Omental fat pad (tissue), 4 donors: ENCODE measurements at places on chromosomes 5 and 9.

DNA sequence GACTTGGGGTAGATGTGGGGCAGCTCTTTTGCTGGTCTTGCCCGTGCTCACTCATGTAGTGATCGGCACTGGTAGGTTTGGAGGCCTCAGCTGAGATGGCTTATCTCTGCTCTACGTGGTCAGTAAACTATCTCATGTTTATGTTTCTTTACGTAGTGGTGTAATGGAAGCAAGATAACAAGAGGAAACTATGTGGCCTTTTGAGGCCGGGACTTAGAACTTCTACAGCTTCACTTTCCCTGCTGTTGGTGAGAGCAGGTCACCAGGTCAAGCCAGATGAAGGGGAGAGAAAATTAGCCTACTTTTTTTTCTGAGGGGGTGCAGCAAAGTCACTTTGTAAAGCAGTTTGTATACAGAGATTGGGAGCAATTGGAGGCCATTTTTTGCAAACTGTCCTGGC, 8.5 kb downstream of the FOCAD start:
- no peak for DNase-seq

DNA sequence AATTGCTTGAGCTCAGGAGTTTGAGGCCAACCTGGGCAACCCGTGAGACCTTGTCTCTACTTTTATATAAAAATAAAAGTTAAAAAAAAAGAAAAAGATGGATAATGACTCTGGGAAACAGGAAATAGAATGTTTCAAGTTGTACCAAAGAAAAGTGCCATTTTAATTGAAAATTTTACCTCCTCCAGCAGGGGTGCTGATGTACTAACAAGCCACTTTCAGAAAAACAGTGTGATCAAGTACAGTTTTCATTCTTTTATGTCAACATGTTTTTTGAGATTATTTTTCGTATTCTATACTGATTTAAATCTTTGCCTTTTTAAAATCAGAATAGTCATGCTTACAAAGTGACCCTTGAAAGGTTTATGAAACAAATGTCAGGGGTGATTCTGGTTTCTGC, 30.8 kb downstream of the F2R start:
- DNase-seq, result no peak

GRCh38 chr5:151700296-151700695, 13.6 kb upstream of the SPARC start:
- DNase-seq, result no peak

- DNase-seq, result no peak
Measured at GRCh38 chr9:110028271-110028670, 179.7 kb downstream of the C9orf152 start.

DNA sequence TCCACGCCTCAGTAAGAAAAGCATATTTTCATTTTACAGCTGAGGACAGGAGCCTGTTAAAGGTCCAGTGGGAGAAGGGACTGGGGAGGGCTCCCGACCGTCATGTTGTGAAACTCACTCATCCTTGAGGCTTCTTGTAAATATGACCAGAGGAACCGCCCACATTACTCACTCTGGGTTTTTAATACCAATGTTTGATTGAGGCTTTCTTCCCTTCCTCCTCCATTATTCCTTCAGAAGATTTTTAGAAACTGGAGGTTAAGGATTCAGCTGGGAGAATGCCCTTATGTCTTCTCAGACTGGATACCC, 61.4 kb upstream of the GLRX start:
- no peak for DNase-seq

GRCh38 chr5:72779520-72779919, 36.9 kb upstream of the TNPO1 start:
- DNase-seq, result no peak

DNA sequence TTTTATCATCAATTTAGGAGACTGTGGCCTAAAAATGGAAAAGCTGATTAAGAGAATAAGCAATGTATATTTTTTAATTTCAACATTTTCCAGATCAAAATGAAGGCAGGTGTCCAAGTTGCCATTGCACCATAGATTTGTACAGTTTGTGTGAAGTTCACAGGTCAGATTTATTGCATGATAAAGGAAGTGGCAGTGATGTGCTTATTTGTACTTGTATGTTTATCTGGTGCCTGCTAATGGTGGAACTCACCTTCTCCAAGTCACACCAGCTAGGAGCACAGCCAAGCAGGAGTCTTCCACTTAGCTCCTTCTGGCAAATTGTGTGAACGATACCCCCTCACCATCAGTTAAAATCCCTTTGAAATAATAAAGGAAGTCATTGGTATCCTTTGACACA, 37.8 kb upstream of the ANKRD31 start:
- DNase-seq, result no peak
